ENCODE measurements at places on chromosomes 3 and 15.

DNA sequence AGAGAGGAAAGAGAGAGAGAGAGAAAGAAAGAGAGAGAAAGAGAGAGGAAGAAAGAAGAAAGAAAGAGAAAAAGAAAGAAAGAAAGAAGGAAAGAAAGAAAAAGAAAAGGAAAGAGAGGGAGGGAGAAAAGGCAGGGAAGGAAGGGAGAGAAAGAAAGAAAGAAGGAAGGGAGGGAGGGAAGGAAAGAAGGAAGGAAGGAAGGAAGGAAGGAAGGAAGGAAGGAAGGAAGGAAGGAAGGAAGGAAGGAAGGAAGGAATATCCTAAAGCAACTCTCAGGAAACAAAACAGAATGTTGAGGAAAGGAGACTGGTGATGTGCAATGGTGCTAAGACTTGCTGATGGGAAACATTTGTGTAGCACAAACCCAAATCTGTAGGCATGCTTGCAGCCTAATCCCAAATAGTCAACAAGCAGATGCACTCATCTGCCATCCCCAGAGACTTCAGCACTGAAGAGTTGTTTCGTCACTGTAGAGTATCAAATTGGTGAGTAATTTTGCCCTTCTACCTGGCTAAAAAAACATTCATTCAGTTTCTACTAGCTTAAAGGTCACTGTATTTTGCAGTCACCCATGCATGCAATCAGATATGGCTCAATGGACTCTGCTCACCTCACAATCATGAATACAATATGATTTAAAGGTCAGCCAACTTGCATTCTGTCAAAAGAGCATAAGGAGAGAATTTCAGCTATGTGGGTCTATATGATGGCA, 480.3 kb downstream of the FGF12 start:
- DNase-seq = no peak

GRCh38 chr3:149332771-149333170, 665 bp downstream of the TM4SF18 start:
- no peak for DNase-seq

DNA sequence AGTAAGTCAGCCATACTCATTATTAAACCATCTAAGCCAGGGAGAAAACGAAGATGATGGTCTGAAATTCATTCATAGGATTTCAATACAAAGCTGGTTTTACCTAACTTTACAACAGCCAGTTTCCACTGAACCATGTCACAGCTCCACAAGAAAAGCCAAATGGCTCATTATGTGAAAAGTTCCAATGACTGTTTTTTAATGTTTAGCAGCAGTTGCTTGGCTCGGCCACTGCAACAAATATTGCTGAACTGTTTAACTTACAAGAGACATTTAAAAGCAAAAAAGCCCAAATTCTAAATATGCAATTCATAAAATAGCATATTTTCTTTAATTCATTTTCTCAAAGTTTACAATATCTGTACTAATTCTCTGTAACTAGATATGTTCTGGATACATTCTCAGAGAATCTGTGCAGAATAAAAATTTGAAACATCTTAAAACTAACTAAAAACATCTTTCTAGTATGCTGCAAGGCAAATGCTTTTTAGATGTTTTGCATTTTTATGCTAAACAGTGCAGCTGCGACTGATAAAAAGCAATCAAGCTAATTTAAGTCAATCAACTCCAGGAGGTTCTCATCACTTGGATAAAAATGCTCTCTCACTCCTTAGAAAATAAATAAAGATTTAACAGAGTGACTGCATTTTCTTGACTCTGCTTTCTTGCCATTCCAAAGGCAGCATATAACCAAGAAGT, 356.5 kb downstream of the ERC2 start:
- no peak for DNase-seq

DNA sequence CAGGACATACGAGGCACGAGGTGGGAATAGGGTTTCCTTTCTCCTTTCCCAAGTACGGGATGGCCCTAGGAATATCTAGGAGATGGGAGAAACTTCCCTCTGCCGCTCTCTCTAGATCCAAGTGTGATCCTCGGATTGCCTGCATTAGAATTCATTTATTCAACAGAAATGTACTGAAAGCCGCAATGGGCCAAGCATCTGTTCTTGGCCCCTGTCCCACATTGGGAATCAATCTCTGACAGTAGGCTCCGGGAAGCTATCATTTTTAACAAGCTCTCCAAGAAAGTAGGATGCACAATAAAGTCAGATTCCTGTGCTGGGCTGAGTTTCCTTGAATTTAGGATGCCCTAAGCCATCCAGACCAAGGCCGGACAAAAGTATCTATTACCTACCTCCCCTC, 37.2 kb upstream of the CA12 start:
- no peak for DNase-seq

DNA sequence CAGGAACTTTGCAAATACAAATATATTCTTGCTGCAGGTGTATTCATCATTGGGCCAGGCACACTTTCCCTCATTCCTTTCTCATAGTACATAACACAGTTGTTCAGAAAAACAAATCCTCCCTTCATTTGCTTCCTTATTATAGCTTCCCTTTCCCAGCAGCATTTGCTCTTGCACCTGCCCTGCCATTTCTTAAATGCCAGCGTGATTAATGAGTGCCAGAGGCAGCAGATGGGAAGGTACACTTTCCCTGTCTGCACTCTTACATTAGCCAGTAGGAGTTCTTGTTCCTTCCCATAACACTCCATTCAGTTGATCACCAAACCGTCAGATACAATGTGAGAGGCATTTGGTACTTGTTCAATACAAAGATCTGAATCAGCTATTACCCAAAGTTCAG, 128.5 kb upstream of the GAP43 start:
- no peak for DNase-seq

GRCh38 chr3:169865176-169865767, 4.5 kb downstream of the LRRC31 start:
- no peak for DNase-seq

DNA sequence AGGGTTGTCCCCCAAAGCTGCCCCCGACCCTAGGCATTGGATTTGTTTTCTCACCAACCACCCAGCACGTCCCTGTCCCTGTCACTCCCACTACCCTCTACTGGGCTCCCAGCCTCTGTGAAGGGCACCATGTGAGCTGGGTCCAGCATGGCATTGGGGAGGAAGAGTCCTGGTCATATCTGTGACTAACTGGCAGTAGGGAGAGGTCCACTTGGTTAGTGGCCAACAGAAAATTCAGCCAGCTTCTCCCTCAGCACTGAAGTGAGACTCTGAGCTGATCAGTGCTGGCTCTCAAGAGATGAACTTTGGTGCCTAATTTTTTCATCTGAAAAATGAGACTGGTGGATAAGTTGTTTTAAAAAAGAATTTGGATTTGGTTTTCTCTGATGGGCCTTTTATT, 11.3 kb upstream of the KIF23 start:
- no peak for DNase-seq

DNA sequence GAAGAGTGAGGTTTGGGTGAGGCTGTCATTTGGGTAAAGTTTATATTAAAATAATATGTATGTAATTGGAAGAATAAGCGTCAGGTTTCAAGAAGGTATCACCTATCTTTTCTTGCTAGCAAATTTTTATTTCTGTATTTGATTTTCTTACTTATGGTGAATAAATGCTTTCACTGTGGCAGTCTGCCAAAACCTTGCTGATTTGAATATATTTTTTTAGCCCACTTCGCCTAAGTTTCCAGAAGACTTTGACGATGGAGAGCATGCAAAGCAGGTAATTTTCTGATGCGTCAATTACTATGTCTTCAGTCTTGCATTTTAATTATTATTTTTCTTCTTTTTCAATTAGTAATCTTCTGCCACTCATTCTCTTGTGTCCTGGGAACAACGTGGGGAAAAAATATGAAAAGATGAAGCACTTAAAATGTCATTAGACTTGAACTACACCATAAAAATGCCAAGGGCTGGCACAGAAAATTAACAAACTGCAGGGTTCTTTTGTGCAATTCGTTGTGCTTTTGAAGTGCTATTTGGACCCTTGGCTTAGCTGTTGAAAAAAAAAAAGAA, 40.4 kb downstream of the SRP14 start:
- no peak for DNase-seq

GRCh38 chr3:8843347-8843746, 73.9 kb upstream of the OXTR start:
- DNase-seq = no peak

DNA sequence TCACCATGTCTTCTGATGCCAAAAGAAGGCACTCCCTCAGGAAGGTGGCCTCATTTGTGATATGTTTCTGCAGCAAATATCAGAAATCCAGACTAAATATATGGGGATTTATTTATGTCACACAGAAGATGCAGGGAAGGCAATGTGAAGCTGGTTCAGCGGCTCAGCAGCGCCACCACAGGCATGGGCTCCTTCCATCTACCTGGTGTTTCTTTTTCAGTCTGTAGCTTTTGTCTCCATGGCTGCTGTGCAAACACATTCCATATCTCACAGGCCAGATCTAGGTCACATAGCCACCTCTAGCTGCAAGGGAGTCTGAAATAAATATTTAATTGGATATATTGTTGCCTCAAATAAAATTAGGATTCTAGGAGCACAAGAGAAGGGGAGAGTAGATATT, 502.1 kb upstream of the IL12A start:
- peak; percentile 12 for DNase-seq

GRCh38 chr3:105837143-105837740, 31.6 kb downstream of the CBLB start:
- DNase-seq = no peak

Data from epithelial cell of esophagus (primary cell).